ENCODE measurements at places on chromosomes 12 and 14.
A peak's percentile ranks its signal among the peaks of the same experiment; 100 is the strongest.

DNA sequence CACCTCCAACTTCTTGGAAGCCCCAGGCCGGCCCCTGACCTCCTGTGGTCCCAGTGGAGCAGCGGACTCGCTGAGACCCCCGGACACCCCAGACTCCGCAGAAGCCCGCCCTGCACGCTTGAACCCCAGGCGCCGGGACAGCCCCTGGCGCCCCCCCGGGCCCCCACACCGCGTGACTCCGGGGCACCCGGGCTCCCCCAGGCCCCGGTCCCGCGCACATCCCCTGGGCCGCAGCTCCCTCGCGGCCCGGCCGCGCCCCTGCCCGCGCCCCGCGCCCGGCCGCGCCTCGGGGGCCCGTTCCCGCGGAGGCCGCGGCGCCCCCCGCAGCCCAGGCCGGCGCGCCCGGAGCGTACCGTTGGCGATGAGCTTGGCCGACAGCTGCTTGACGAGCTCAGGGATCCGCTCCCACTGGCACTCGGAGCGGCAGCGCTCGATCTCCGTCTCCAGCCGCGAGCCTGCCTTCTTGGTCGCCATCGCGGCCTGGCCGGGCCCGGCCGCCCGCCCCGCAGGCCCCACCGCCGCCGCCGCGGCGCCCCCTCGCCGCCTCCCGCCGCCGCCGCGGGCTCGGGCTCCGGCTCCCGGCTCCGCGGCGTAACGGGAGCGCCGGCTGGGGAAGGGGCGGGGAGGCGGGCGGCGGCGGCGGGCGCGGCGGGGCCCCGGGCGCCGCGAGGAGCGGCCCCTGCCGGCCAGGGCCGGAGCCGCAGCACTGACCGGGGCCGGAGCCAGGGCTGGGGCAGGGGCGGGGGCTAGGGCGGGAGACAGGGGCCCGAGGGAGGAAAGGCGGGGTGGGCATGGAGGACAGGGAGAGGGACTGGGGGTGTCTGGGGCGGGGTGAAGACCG, at the start of gene TTC7B:
Gene TTC7B (minus strand): TSS at position 609 of the 841 bp plus-strand sequence. CDS start 135 bp downstream, at position 474.
- DNase-seq: no peak

- DNase-seq: no peak
These were observed 2.8 kb downstream of the IRF2BPL start for GRCh38 chr14:77025744-77026165.

GRCh38 chr14:23729720-23730387, 93.7 kb downstream of the DHRS2 start:
- no peak for DNase-seq

DNA sequence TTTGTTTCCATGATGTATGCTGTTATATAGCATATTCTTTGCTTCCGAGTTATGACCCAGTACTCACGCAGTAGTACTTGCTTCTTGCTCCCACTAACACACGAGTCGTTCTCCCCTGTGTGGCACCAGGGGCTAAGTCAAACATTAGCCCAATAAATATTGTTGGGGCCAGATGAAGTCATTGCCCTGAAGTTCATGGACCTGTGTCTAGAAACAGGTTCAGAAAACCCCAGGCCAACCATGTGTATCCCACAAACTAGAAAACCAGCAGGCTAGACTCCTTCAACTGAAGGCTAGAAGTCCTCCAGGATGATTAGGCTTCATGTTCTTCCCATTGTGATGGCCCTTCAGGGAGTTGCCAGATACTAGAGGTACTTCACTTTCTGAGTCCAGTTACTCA, 198.2 kb upstream of the RBM19 start:
- no peak for DNase-seq

DNA sequence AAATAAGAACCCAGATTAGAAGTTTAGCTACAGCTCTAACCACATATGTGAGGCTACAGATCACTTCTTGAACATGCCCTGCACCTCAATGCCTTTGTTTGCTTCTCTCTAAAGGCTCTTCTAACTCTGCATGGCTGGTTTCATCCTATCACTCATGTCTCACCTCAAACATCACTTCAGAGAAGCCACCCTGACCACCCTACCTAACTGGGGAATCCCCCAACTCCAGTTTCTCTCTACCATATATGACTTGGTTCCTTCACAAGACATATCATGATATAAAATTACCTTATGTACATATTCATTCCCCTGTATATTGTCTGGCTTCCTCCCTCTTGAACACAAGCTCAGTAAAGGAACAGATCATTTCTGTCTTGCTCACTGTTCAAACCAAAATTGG, 250.2 kb upstream of the GRIP1 start:
- no peak for DNase-seq

GRCh38 chr12:13033476-13033875, 10.7 kb upstream of the FAM234B start:
- DNase-seq: no peak

DNA sequence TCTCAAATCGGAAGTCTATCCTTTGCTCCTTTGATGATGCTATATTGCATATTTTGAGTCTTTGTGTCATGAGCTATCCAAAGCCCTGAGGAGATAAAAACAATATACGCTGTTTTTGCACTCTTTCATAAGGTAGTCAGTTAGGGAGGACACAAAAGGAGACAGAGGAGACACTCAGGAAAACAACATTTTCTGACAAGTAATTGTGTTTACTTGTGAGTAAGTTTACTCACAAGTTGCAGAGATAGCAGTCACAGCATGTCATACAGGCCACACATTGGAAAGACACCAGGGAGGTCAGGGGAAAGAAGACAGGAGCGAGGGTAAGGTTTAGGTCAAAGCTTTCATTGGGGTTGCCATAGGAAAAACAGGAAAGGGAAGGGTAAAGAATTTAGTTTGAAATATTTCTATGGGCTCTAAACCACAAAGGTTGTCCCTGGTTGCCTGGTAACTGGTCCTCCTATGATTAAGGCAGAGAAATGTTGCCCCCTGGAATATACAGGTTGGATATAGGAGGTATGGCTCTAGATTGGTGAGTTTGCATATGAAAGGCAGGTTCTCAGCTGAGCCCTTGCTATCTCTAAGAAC, 7.4 kb upstream of the GABARAPL1 start:
- no peak for DNase-seq

GRCh38 chr12:119940897-119941296, 48.1 kb upstream of the BICDL1 start:
- no peak for DNase-seq

GRCh38 chr14:56810147-56810719, at the start of gene OTX2:
Gene OTX2, minus strand, starts transcription at chr14:56810479. Its CDS starts 5,023 bp downstream, at chr14:56805456.
- no peak for DNase-seq

DNA sequence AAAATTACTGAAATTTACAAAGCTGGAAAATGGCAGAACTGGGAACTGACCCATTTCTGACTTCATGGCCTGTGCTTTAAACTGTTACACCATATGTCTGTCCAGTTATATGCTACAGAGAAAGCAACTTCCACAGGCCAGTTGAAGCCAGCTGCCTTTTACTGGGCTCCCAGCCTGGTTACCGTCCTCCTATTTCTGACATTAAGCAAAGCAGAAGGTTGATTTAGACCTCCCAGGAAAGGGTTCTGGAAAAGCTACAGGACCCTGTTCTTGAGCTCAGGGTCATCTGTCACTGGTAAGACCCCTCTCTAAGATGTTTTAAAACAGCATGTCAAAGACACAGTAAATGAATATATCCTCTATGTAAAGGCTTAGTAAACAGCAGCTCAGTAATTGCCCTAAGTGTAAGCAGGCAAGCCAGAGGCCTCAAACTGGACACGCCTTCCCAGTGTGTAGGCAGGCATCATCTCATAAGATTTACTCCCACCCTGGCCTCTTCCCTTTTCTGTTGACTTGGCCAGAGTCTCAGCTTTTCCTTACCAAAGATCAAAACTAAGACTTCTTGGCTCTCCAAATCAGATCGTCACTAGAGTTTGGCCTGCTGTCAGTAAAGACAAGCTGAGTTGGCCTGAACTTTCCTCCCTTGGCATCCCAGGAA, 55.4 kb upstream of the RNU6-8 start:
- DNase-seq: no peak

- no peak for DNase-seq
These were observed 85.0 kb downstream of the KICS2 start for GRCh38 chr12:64137117-64137516.

DNA sequence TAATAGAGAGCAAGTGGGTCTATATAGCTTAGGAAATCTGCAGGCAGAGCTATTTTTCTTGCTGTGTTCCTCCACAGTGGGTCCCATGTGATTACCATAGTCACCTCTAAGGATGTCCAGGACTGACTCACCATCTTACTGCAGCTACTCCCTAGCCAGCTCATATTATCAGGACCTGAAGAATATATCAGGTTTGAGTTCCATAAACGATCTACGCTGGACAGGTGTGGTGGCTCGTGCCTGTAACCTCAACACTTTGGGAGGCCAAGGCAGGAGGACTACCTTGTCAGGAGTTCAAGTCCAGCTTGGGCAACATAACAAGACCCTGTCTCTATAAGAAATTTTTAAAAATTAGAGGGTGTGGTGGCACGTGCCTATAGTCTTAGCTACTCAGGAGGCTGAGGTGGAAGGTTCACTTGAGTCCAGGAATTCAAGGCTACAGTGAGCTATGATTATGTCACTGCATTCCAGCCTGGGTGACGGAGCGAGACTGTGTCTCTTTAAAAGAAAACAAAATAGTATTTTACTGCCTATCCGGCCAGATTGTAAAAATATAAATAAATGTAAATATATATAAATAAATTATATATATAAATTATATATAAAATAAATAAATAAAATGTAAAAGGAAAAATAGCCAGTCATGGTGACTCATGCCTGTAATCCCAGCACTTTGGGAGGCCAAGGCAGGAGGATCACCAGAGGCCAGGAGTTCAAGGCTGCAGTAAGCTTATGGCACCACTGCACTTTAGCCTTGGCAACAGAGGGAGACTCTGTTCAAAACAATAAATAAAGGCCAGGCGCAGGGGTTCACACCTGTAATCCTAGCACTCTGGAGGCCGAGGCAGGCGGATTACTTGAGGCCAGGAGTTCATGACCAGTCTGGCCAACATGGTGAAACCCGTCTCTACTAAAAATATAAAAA, 6.9 kb upstream of the SPRYD4 start:
- no peak for DNase-seq

- no peak for DNase-seq
These were observed 165.5 kb upstream of the PLXNC1 start for GRCh38 chr12:93982771-93983315.

DNA sequence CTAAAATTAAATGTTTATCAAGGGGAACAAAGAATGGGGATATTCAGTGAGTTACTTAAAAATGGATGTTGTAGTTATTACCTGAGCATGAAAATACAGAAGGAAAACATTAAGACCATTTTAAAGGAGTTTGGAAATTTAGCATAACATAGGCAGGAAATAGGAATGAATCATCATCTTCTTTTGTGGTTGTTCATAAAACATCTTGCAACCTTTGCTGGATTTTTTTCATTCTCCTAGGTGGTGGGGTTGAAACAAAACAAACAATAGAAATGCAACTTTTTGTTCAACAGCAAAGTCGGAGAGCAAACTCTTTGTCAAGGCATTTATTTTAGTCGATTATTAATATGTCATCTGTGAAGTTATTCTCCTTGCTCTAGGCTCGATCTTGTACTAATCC, 275.1 kb downstream of the IPO8 start:
- DNase-seq: no peak

DNA sequence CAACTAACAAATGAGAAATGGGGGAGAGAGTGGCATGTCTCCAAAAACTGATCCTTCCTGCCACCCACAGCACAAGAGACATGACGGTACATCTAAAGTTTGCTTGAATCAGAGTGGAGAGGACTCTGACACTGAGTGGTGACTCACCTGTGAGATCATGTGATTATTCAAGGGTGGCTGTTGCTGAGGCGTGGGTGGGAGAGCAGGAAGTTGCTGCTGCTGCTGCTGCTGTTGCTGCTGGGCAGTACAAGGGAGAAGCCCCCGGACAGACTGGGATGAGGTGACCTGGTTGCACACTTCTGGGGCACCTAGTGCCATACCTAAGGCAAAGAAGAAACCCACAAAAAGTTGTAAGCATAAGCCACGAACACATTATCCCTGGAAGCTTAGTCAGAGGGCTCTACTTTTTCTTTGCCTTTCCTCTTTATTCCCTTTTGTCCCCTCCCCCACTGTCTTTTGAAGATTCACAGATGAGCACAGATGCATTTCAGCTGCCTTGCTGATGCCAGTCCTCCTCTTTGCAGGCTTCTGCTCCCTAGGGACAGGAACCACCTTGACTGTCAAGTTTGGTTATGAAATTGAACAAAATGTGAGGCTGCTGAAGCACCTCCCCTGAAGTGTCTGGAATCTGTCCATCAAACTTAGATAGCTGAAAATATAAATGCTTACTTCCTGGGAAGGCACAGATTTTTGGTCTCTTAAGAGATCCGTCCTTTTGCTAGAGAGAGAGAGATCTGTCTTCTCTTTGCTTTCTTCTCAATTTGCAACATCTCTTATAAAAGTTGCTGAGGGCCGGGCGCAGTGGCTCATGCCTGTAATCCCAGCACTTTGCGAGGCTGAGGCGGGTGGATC, 29.4 kb upstream of the STAC3 start:
- no peak for DNase-seq

GRCh38 chr14:100191584-100192249, 32.3 kb upstream of the DEGS2 start:
- no peak for DNase-seq

GRCh38 chr12:122995503-122996187, 15.2 kb downstream of the ARL6IP4 start:
- DNase-seq: peak; percentile 98

- no peak for DNase-seq
These were observed 9.0 kb upstream of the NUMB start for GRCh38 chr14:73467377-73467776.

DNA sequence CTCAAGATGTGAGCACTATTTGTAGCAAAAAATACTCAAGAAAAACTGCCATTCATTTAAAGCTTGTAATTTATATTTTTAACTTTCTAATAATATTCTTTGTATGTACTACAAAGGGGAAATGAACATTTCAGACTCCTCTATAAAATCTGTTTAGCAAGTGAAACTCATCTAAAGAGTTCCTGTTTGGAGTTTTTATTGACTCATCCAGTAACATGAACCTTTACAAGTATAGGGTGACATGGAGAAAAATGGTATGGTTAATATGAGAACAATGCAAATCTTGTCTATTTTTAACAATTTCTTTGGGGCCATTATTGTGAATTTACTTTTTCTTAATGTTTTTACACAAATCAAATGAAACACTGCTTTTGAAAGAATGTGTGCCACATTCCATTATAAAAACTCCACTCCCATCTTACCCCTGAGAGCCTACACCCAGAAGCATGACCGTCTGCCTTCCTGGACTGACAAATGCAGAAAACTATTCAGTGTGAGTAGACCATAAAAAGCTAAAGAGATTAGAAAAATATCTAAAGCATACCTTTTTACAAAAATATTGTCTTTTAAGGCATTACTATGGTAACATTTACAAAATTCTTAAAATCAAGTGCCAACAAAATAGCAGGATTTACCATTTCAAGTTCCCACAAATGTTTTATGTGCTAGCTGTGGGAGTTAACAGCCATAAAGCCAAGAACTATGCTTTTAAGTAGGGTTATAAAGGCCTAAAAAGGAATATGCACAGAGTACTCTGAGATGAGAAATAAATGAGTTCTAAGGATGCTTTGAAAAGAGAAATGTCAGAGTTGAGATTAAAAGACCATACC, 144.0 kb downstream of the ADAMTS20 start:
- DNase-seq: no peak

GRCh38 chr12:109446869-109447268, 30.2 kb downstream of the KCTD10 start:
- DNase-seq: no peak

Measured in left lobe of liver (tissue), 2 donors.